COLO829 (cell line): ENCODE measurements at places on chromosomes 16 and 17.

GRCh38 chr17:48597778-48598631 is 4.4 kb upstream of the HOXB5 start:
- no peak for DNase-seq

DNA sequence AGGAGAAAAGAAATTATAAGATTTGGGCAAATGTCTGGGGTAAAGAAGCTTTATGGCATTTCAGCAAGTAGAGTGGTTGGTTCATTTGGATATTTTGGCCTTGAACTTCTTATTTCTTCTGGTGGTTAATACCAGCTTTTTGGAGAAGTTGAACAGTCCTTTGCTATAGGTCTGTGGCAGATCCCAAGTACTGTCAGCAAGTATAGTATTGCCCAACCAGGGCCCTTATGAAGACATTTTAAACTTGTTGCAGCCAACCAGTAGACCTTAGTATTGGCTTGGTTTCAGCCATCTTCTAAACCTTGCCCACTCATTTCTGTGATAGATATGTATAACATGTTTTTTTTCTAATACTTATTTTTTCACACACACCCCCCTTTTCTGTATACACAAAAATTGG is 2.2 kb downstream of the SP2 start:
- DNase-seq, result no peak

GRCh38 chr16:48054881-48055601 is 100.8 kb downstream of the ABCC12 start:
- DNase-seq, result peak; percentile 13

GRCh38 chr17:47959825-47960655 is 2.4 kb upstream of the PRR15L start:
- DNase-seq, result no peak

- DNase-seq, result no peak
These were observed 8.2 kb upstream of the CIITA start for GRCh38 chr16:10868596-10869469.

DNA sequence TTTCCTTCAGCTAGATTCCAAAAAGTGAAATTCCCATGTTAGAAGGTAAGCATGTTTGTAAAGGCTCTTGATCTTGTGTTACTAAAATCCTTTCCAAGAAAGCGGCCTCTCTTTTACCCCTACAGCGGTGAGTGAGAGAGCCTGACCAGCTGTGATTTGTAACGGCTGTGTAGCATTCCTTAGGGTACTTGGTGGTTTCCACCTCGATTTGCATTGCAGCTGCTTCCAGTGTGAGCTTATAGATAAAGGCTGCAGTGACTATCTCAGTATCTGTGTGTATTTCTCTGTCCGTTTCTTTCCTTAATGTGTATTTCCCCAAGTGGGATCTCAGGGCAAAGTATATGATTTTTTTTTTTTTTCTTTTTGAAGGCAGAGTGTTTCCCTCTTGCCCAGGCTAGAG is 169.4 kb downstream of the SNX29 start:
- no peak for DNase-seq

GRCh38 chr16:20001856-20002707 is 71.6 kb downstream of the GPR139 start:
- no peak for DNase-seq

DNA sequence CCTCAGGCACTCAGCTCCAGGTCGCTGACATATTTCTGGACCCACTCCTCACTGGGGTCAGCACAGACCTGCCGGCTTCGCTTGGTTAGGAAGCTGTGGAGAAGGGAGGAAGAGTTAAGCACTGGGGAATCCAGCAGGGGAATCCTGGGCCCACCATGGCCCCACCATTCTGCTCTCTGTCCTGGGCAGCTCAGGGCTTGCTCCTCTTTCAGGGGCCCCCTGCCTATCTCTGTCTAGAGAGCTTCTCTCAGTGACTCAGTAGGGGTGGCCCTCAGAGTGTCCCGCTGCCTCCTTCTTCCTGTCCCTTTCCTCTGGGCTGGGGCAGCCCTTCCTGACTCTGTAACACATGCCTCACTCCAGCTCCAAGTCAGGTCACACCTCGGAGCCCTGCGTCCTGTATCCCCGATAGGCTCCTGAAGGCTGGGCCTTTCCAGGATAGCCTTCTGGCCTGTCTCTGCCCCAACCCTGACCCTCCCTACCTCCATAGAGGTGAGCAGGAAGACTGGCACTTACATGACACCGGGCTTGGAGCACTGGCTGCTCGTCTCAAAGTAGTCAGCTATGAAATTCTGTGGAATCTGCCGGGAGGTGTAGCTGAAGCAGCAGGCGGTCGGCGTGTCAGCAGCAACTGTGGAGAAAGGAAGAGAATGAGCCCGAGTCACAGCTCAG is 1.1 kb downstream of the CCL3 start:
- DNase-seq, result no peak

DNA sequence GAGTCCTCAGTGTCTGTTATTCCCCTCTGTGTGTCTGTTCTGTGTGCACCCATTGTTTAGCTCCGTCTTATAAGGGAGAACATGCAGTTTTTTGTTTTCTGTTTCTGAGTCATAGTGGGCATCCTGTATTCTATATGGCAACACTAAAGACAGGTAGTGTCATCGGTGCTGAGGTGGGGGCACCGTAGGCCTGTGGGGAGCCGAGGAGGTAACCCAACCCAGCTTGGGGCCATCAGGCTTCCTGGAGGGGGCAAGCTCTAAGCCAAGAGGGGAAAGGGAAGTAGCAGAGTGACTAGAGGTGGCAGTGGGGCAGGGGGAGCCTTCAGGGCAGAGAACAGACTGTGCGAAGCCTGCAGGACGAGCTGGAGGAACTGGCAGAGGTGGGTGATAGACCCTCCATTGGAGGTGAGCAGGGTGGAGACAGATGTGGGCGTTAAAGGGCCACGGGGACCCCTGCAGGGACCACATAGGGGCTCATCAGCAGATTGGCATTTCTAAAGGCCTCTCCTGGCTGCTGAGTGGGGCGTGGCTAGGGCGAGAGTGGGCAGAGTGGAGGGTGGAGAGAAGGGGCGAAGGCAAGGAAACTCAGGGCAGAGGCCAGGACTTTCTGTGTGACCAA is 36.5 kb downstream of the CPNE2 start:
- DNase-seq, result no peak

DNA sequence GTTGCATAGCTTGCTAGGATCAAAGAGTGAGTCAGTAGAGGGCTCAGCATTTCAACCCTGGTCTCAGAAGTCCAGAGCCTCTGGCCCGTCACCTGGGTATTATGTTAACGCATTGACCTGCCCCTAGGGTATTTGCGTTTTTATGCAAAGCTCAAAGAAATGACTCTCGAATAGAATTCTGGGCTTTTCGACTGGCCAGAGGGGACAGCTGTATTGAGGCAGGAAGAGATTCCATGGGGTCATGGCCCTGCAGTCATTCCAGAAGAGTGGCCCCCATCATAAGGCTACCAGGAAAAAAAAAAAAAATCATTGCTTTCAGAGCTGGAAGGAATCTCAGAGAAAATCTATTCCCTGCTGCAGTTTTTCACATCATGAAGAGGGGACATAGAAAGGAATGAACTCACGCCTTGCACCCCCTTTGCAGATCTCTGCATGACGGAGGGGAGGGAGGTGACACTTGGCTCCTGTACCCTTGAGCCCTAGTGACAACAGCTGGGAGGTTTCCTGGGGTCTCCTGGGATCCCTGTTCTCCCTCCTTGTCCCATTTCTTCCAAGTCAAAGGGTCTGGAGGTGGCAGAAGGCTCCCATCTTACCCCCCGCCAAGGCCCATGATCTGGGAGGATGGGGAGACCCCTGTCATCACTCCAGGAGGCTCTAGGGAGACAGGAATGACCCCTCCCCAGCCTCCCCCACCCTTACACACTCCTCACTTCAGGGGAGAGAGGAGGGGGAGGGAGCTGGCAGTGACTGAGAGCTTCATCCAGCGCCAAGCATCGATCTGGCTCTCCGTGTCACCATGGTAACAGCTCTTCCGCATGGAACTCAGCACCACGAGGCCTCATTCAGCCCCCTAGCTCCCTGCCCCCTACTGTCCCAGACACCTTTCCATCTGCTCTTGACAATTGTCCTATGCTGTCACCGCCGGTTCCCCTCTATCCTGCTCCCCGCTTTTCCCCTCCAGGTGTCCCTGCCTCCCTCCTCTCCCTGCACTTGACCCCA is 35.8 kb downstream of the GP2 start:
- no peak for DNase-seq

- DNase-seq, result peak; percentile 58
These were observed 1.4 kb downstream of the TRAF4 start for GRCh38 chr17:28744972-28745785.

GRCh38 chr16:86994651-86995171 is 322.5 kb downstream of the C16orf95 start:
- no peak for DNase-seq

DNA sequence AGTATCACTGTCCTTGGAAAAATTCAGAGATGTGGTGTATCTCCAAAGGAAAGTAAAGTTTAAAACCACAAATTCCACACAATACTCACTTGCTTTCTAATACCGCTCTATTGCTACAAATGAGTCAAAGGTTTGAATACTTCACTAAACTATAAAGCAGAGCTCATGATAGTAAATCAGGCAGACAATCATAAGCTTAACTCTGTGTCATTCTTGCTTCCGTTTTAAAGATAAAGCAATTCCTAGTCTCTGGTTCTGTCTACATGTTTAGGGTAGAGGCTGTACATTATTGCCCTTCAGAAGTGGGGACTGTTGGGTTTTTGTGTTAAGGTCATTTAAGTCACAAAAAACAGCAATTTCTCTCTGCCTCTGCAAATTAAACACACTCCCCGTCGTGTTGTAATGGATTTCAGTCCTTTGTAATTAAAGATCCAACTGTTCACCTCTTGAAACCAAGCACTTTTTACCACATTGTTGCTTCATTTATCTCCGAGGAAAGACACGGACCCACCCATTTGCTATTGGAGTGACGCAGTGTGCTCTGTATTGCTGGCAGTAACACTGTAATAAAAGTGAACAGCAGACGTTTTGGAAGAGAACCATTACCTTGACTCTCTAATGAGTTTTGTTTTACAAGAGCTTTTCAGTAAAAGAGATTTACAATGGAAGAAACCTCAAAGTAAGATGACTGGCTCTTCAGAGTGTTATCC is 83.1 kb upstream of the CNTNAP4 start:
- DNase-seq, result peak; percentile 5

DNA sequence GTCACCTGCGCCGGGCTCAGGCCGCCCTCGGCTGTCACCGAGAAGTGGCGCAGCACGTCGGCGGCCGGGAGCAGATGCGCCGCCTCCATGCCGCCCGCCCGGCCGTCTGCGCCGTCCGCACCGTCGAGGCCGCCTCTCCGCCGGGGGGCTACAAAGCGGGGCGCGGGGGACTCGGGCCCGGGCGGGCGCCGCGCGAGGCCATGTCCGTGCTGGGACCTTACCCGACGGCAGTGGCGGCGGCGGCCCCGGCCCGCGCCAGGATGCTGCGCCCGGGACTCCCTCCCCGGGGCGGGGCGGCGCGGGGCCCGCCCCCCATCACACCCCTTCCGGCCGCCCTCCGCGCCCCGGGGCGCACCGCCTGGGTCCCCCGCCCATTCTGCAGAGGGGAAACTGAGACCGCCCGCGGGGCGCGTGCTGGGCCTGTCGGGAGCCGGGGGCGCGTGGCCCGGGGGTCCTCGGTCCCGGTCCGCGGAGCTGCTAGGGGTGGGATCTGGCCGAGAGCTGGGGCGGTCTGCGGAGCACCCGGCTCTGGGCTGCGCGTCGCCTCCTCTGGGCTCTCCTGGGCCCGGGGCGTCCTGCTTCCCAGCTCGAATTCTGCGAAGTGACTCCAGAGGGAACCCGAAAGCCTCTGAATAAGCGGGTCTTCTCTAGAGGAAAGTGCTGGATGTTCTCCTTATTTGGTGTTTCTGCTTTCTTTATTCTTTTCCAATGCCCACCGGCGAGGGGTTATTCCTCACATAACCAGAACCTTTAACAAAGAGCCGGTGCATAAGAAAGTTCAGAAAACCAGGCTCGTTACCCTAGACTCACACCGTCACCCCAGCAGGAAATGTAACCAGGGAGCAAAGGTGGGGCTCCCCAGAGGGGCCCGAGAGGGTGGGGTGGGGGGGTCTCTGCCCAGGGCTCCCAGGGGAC is at the start of gene ATP2A3:
Gene ATP2A3, minus strand, starts transcription at position 235 of the 915 bp plus-strand sequence. Its CDS starts 146 bp downstream, at position 89.
- DNase-seq, result no peak

GRCh38 chr17:82092094-82092586 is 5.9 kb downstream of the FASN start:
- DNase-seq, result no peak

DNA sequence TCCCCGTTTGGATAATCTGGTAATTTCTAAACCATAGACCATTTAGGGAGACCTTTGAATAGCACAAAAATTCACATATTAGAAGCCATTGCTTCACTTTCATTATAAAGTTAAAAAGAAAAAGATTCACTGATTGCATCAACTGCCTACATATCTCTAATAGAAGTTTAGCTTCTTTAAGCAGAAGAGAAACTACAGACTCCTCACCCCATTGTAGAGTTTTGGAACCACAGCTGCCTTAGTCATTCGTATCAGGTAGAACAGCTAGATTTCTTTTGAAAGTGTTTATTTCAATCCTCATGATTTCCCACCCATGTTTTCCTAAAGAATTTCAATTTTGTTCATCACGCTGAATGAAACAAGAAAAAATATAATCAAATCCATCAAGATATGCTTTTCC is 144.8 kb downstream of the CDH8 start:
- DNase-seq, result no peak

DNA sequence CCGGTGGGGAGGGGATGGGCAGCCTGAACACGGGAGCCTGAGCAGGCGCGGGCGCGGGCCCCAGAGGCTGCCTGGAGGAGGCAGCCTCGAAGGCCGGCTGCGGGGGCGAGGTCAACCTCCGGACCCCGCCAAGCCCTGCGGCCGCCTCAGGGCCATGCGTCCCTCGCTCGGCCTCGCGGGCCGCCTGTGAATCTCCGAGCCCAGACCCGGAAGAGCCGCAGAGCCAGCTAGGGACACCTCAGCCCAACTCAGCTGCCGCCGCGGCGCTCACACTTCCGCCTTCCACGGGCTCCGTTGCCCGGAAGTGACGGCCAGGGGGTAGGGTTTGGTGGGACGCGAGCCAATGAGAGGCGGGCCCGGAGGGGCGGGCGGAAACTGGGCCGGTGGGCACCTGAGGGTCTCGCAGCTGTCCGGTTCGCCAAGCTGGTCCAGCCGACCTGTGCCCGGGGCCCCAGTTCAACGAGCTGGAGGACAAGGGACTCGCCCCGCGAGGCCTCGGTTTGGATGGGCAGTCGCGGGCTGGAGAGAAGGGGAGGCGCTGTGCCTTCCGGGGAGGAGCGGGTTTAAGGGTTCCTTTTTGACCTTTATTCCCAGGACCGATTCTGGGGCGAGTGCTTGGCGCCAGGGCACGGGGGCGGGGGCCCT is at the start of gene SLC38A10:
Gene SLC38A10, minus strand, starts transcription at position 277 of the 645 bp plus-strand sequence. CDS start 386 bp downstream, outside the sequence.
- DNase-seq, result peak; percentile 91
